Stimulated activated CD4-positive, alpha-beta T cell treated with anti-CD3 and anti-CD28 coated beads, Interleukin-1b, Interleukin-23, amount 100 ng/mL, for 1 hour (primary cell): ENCODE measurements at places on chromosomes 13 and 19.

DNA sequence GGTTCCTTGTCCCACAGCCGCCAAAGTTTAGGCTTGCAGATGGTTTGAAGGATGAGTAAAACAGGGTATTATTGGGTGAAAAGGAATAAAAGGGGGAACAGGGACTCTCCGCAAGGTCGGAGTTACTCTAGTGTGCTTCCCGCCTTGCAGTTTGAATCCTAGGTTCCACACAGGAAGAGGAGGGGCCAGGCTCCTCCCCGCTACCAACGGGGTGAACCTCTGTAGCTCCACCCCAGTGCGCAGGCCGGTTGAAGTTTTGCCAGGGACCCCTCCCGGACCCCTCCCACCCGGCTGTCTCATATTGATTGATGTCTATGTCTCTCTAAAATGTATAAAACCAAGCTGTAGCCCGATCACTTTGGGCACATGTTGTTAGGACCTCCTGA is 11.6 kb upstream of the GTF2F2 start:
- no peak for DNase-seq

- no peak for DNase-seq
Measured at GRCh38 chr19:11148001-11148400, 7.6 kb downstream of the SPC24 start.

DNA sequence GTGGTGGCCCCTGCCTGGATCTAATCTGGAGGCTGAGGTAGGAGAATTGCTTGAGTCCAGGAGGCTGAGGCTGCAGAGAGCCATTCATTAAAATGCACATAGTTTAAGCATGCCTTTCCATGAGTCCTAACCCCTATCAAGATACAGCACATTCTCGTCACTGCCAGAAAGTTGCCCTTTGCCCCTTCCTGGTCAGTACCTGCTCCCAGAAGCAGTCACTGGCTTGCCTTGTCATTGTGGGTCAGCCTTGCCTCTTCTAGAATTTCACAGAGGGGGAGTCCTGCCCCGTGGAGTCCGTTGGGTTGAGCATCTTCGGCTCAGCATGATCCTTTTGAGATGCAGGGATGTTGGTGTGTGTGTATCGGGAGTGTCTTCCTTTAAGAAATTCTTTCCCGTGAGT is 10.8 kb downstream of the BICRA start:
- DNase-seq = no peak

DNA sequence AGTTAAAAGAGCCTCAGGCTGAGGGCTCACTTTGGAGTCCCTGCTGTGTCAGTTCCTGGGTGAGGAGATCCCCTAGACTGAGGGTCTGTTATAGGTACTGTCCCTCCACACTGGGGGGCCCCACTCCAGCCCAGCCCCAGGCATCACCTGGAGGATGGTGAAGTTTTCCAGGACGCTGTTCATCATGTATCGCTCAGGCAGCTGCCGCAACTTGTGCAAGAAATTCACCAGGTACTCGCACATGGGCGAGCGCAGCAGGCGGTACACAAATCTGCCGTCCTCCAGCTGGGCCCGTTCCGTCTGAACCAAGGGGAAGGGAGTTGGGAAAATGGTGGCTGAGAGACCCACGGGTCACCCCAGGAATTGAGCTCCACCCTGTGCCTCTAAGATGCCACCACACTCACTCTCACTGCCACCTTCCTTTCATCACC is 7.1 kb downstream of the CD37 start:
- DNase-seq = no peak

DNA sequence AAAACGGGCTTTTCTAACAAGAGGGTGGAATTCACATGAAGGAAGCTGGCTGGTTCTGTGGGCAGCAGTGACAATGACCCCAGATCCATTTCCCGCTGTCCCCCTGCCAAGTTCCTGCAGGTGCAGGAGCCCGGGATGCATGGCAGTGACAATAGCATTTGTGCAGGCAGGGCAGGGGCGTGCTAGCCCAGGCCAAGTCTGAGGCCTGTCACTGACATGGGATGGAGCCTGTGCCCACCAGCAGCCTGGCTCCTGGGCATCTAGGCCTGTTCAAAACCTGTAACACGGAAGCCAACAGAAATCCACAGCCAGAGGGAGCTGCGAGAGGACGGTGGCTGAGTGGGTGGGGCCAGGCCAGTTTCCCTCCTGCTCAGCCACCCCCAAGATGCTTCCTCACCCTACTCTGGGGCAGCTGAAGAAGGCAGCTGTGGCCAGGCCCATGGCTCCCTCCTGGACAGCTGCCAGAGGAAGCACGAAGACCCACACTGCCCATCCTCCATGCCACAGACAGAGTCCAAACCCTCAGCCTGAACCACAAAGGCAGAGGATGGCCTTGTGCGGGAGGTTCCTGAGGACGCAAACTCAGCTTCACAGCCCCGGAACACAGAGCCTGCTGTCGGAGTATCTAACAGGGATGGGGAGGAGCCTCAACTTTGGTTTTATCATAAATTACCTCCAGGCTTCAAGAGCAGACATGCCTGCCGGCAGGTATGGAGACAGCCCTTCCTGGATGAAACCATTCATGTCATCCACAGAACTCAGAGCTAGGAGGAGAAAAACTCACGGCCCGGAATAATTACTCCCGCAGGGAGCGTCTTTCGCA is 74.0 kb downstream of the CEBPG start:
- DNase-seq = no peak

DNA sequence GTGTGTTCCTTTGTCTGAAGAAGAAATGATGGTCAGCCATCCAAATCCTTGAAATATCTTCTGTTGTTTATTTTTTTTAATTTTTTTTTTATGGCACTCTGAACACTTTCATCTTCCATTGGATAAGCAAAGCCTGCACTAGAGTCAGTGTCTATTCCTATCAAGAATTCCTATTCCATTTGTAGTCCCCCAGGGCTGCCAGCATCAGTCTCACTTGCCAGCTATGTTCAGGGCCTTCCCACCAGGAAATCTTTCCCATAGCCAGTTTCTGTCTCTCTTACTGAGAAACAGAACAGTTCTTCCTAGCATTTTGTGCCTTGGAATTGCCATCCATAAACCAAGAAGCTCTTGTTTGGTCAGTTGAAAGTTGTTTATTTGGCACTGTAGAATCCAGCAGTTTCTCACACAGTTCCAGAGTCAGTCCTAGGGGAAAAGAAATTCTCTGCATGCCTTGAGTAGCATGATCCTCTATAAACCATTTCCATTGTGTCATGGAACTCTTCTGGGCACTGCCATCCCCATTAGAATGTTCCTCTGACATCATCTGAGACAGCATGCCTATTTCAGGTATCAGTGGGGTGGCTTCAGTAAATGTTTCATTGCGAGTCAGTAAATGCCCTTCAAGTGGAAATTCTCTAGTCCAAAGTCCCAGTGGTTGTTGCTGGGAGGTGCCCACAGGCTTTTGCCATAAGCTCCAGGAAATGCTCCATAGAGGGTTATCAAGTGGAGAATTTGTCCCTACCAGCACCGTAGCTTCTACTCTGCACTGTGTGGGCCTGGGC is 18.7 kb upstream of the SPRYD7 start:
- DNase-seq = no peak

GRCh38 chr13:35474496-35475211 is 1.8 kb downstream of the MAB21L1 start:
- no peak for DNase-seq

DNA sequence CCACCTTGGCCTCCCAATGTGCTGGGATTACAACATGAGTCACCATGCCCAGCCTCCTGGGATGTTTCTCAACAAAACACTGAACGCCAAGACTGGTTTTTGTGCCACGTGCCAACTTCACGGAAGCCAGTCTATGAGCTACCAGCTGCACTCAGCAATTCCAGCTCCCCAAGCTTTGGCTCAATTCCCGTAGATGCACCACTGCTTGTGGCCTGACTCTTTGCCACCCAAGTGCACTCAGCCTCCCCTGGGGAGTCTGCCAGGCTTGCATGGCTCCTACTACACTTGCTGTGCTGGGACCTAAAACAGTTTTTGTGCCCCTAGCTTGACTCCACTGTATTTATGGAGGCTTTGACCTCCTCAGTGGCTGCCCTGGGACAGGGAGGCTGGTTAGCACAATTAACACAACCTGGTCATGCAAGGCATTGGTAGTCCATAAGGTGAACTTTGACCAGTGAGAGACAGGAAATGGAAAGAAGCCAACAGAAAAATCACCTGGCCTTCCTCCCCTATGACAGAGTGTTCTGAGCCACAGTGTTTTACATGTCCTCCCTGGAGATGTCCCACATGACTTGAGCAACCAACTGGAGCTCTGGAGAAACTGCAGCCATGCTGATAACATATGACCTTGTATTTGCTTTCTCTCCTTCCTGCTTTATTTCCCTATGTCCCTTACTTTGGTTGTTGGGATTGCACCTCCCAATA is 1173.1 kb downstream of the UQCRFS1 start:
- DNase-seq = no peak

DNA sequence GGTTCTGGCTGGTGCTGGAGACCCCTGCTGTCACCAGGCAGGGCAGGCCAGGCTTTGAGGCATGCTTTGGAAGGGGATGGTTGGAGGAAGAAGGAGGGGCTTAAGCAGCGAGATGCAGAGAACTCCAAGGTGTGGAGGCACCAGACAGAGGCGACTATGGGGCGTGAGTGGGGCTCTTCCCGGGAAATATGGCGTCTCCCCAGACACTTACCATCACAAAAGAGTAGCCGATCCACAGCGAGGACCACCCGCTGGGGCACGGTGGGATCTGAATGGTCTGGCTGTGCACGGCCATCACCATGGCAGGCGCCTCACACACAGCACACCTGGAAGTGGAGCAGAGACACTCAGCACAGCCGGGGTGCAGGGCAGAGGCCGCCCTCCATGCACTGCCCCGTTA is 151.9 kb downstream of the COL4A1 start:
- no peak for DNase-seq

- DNase-seq = peak; percentile 29
Measured at GRCh38 chr19:38617764-38618589, at the start of gene MAP4K1. Gene MAP4K1 (minus strand): TSS chr19:38617953. CDS start chr19:38617895, 58 bp downstream.

GRCh38 chr13:97986835-97987234 is 33.4 kb downstream of the IPO5 start:
- DNase-seq = no peak

- DNase-seq = no peak
Measured at GRCh38 chr13:73981595-73981994, 152.6 kb downstream of the KLF12 start.

GRCh38 chr13:75333103-75333502 is 148.9 kb downstream of the TBC1D4 start:
- DNase-seq = no peak

DNA sequence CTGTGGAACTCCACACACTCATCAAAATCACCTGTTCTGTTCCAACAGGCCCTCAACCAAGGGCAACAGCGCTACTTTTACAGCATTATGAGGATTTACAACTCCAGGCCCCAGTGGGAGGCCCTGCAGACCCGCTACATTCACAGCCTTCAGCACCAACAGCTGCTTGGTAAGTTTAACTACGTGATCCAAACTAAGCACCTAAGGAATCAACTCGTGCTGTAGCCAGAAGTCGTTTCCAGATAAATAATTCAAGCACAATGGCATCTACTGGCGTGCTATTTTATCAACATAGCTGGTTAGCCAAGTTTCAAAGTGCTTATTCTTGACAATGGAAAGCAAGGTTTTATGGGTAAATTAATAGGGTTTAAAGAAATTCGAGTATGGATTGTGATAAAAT is 5.3 kb downstream of the FAM216B start:
- DNase-seq = no peak

- no peak for DNase-seq
Measured at GRCh38 chr19:55082020-55082851, 6.6 kb downstream of the EPS8L1 start.

- no peak for DNase-seq
Measured at GRCh38 chr19:43311706-43312105, 41.8 kb upstream of the CD177 start.

- DNase-seq = no peak
Measured at GRCh38 chr13:94880463-94880862, 168.1 kb upstream of the SOX21 start.
